HEK293T (cell line): ENCODE measurements at places on chromosomes 3 and 15.

DNA sequence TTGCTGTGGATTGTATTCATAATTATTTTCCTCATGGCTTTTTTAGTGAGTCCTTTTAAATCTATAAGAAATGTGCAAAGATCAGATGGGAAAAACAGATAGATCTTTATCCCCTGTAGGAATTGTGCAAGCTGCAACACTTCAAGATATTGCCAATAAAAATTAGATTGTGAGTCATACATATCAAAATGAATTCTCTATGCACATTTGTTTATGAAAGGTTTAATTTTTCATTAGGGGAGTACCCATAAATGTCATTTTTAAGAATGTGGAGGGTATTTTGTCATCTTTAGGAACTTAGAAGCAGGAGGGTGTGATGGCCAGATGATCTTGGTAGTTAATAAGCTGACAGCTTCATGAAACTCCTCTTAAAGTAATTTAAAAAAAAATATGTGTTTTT is 2.9 kb downstream of the PIAS1 start:
- DNase-seq = no peak

DNA sequence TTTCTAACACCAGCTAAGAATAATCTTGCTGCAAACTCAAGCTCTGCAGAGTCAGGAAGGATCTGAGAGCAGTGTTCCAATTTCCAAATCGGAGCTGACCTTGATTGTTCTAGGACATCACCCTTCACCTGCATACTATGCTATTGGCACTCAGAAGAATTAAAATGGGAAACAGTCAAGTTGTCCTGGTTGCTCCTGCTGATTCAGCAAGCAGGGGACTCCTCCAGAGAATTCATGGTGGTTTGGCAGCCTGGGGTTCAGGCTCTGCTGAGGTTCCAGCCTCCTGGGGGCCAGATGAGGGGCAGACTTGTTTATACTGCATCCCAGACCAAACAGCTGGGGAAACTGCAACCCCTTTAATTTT is 213.7 kb upstream of the ADAMTS9 start:
- DNase-seq = no peak

DNA sequence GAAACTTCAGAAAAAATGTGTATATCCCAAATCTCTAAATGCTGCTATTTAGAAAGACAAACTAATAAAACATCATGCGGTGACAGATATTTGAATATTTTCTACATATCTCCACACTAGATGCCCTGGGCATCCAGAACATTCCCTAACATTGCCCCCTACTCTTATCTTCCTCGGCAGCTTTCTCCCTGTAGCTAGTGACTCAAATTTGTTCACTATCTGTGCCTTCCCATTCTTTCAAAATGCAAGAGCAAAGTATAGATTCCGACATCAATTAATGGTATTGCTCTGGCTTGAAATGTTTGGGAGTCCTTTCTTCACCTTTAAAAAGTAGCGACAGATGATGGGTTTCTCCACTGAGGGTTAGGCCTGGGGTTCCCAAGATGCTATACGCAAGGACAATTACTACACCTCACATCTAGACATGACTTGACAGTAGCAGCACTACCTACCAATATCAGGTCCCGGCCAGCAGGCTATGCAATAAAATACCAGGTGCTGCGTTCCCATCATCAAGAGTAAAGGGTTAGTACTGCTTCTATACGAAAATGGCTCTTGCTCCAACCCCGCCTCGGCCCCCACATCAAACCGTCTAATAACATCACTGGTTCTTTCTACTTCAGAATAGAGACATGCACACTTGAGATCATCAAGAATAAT is 631 bp downstream of the UBR1 start:
- peak; percentile 7 for DNase-seq

- DNase-seq = peak; percentile 61
Observed at GRCh38 chr3:149936812-149937230, 33.9 kb downstream of the PFN2 start.

DNA sequence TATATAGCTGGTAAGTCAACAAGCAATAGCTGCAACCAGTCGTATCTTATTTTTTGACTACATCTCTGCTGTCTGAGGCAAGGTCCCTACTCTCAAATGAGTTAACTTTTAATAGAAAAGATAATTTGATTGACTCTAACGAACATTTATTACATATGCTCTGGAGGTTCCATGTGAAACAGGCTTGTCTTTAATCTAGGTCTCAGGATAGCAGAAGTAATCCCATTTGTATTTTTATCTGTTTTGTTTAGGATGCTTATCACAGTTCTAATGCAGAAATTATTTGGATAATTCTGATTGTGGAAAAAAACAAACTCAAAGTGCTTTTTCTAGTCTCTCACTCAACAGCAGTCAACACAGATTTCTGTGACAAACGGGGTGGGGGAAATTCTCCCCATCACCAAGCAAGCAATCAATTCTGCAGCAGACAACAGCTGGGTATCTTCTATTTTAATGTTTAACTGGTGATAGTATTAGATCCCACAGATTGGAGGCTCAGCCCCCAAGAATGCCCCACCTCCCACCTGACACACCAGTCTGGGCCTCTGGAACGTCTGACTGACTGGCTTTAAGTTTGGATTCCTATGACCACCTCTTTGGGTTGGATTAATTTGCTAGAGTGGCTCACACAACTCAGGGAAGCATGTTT is 58.8 kb downstream of the ITPR1 start:
- no peak for DNase-seq
